ENCODE measurements at places on chromosomes 12 and 14.

DNA sequence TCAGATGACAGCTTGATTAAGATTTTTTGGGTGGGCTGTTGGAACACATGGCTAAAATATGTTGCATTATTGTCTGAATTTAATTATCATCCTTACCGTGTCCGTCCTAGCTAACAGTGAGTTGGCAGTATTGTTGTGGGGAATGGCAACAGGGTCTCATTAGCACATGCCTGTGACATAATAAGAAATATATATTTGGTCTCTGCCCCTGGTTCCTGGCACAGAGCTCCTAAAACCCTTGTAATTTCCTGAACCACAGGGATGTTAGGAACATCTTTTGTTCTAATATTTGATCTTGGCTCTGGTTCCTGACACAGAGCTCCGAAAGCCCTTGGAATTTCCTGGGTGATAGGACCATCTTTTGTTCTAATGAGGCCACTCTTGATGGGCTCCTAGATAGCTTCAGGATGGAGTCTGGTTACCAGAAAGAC is 76.0 kb downstream of the SYNE2 start:
- no peak for DNase-seq

- DNase-seq, result no peak
Observed at GRCh38 chr14:103548463-103549351, 13.8 kb downstream of the BAG5 start.

DNA sequence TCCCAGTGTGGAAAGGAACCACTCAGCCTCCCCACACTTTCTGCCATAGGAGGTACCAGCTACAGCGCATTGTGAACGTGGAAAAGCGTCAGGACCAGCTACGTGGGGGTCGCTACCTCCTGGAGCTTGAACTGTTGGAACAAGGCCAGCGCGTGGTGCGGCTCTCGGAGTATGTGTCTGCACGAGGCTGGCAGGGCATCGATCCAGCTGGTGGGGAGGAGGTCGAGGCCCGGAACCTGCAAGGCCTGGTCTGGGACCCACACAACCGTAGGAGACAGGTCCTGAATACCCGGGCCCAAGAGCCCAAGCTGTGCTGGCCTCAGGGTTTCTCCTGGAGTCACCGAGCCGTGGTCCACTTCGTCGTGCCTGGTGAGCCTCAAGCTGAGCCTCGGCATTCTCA is 96.8 kb downstream of the B4GALNT3 start:
- DNase-seq, result no peak

- no peak for DNase-seq
Observed at GRCh38 chr12:119288576-119288975, 46.0 kb upstream of the CCDC60 start.

- no peak for DNase-seq
Observed at GRCh38 chr12:67274186-67274585, 5.0 kb downstream of the CAND1 start.

DNA sequence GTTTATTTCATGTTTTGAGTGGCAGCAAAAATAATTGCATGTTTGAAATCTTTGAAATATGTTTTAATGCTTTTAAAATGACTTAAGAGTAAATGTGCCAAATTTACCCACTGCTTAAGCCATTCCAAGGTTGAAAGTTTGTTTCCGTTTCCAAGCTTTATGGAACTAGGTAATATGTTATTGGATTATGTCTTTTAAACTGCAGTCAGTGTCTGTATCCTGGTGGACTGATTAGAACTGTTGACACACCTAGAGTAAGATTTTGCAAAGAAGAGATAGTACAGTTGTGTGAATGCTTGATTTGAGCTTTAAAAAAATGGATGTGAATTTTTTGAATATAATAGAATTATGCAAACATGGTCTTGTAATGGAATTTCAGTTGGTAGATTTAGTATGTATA is 135.1 kb downstream of the DERA start:
- DNase-seq, result no peak

DNA sequence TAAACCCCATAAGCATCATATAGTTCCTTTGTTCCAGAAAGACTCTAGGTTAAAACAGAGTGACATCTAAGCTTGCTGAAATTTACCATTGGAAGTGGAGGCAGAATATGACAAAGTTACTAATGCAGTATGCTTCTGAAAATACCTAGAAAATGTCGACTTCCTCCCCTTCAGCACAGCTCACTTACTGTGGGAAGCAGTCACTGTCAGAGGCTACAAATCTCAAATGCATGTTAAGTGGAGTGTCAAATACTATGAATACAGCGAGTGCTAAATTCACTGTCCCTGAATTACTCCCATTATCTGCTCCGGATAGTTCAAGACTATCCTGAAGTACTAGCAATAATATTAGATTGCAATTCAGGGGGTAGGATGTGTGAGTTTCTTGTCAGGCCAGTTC is 1454.6 kb downstream of the AACS start:
- DNase-seq, result no peak

GRCh38 chr14:65846196-65846868 is 433.8 kb downstream of the FUT8 start:
- peak; percentile 69 for DNase-seq

- DNase-seq, result no peak
Observed at GRCh38 chr12:79769860-79770485, 79.2 kb upstream of the PAWR start.

GRCh38 chr14:101494826-101495225 is 66.5 kb upstream of the DIO3 start:
- DNase-seq, result no peak

- DNase-seq, result no peak
Observed at GRCh38 chr12:75592086-75592485, 80.7 kb upstream of the KRR1 start.

DNA sequence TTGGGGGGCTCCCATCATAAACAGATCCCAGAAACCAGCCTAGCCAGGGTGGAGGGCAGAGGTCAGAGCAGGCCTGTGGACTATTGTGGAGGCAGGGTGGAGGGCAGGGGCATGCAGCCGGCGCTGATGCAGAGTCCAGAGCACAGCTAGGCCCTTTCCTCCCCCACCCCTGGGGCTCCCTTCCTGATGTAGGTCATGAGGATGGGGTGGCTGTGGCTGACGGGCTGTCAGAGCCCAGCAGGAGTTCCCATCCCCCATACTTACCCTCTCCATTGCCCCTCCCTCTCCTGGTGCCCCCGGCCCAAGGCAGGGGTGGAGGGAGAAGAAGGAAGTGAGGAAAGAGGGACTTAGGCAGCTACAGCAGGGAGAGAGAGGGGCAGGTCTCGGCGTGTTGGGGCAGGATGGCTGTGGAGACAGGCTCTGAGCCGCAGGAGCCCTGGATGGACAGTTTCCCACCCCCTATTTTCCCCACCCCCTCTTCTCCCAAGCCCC is 5.7 kb upstream of the ZNF385A start:
- DNase-seq, result peak; percentile 11

- DNase-seq, result no peak
Observed at GRCh38 chr12:110913119-110914056, 7.0 kb downstream of the MYL2 start.

- DNase-seq, result no peak
Observed at GRCh38 chr12:53105712-53106439, 2.6 kb downstream of the SOAT2 start.

DNA sequence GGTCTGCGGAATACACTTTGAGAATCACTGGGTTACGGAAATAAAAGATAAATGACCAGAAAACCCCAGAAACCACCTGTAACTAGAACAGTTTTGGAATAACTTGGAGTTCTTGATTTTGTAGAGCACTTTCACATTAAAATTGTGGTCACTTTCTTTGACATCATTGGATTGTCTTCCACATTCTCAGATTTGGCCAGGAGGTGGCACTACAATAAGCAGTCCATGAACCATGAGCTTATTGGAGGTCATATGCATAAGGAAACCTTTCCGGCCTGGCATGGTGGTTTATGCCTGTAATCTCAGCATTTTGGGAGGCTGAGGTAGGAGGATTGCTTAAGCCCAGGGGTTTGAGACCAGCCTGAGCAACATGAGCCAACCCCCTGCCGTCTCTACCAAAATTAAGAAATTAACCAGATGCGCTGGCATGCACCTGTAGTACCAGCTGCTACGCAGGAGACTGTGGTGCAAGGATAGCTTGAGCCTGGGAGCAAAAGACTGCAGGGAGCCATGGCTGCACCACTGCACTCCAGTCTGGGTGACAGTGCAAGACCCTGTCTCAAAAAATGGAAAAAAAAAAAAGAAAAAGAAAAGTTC is 107.7 kb upstream of the CAND1 start:
- peak; percentile 39 for DNase-seq
